ENCODE measurements at places on chromosomes 2 and 18.

DNA sequence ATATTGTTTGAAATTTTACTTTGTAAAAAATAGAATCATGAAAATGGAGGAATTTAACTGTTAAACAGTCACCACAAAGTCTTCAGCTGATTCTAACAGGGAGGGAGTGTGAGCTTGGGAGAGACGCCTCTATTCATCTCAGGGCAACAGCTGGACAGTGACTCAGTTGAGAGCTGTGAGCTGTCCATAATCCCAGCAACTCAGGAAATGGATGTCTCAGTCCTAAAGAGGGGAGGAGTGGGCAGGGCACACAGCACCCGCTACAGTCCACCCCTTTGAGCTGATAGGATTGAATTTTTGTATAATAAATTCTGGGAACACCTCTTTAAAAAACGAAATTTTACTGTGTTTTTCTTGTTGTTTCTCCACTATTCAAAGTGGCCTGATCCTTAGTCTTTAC, 255.1 kb upstream of the THUMPD2 start:
- DNase-seq = no peak

DNA sequence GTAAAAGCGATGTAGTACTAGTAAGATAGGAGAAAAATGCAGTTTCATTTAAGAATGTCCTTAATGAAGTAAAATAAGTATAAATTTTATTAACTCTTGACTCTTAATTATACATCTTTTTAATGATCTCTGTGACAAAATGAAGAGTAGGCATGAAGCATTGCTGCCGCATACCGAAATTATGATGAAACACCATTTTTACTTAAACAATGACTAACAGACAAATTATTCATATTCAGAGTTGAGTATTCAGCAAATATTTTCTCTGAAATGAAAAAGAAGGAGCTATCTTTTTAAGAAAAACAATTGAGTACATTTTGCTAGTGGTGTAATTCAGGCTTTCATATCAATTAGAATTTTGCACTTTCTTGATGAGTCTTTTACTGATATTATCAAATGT, 150.6 kb upstream of the DOCK10 start:
- no peak for DNase-seq

DNA sequence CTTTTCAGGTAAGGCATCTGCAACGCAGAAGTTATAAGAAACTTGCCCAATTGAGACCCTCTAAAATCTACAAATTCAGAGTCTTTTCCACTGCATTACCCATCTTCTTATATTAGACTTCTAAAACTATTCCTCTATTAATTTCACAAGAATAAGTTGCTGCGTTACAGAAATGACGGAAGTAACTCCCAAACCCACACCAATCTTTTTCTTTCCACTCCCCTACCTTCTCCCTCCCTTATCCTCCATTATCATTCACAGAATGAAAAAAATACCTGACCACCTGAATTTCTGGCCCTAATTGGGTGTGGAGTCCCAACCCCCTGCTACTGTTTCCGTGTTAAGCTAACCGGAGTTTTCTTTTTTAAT, 689 bp downstream of the RPRD1A start:
- DNase-seq = no peak

- DNase-seq = no peak
Observed at GRCh38 chr2:119649364-119649917, 29.6 kb upstream of the TMEM177 start.

DNA sequence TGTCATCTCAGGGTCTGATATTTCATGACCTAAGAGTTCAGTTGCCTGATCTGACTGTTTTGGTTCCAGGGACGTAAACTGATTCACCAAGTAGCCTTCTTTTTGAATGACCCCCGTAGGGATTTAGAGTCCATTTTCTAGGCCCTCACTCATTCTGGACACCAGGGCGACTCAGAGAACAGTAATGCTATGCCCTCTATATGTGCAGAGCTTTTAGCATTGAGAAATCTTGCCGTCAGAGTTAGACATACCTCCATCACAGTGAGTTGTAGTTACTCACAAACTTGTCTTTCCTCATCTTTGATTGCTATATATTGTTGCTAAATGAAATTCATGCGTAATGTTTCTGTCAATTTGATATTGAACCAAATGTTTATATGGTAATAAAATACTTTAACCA, 92.3 kb downstream of the OSBPL6 start:
- DNase-seq = no peak

DNA sequence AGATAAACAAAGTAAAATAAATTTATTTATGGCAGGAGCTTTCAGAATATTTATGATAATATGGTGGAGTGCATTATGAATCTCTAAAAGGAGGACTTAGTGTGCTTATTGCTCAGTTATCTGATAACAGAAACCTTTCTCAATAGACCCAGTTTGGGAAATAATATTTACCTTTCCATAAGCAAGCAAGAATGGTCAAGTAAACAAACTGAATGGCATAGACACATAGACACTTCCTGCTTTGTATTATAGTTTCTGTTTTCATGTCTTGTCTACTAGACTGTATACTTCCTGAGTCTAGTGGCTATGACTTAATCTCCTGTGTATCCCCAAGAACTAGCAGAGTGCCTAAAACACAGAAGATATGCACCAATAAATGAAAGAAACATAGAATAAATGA, 87.8 kb downstream of the UPP2 start:
- no peak for DNase-seq

GRCh38 chr2:129050101-129050500, 731.4 kb upstream of the HS6ST1 start:
- no peak for DNase-seq

- DNase-seq = no peak
Observed at GRCh38 chr2:217302856-217303255, 443.0 kb upstream of the TNP1 start.

DNA sequence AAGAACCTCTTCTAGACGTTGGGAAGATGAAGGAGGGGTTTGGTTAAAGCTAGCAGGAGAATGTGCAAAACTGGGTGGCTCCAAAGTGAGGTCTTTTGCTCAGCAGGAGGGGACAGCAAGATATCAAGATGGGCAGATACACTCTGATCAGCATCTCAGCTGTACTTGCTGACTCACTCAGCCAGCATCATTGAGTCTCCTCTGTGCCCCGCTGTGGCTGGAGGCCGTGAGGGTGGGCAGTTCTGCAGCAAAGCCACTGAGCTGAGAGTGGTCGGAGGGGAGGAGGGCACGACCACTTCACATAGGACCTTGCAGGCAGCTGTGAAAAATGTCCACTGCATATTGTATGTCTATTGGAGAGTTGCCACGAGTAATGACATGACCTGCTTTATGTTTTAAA, 152.0 kb downstream of the CAPN13 start:
- DNase-seq = no peak

DNA sequence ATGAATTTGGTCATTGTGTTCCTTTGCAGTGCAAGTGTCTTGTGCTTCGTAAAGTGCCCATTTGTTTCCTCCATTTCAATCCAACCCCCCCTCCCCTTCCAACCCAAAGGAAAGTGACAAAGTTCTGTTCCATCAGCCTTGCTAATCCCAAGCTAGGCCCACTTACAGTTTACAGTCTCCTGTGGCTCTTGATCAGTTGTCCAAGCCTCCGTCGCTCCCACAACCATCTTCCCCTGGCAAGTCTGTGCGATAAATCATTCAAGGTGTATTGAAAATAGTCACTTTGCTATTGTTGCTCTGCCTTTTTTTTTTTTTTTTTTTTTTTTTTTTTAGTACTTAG, 6.5 kb downstream of the POU3F3 start:
- DNase-seq = no peak

DNA sequence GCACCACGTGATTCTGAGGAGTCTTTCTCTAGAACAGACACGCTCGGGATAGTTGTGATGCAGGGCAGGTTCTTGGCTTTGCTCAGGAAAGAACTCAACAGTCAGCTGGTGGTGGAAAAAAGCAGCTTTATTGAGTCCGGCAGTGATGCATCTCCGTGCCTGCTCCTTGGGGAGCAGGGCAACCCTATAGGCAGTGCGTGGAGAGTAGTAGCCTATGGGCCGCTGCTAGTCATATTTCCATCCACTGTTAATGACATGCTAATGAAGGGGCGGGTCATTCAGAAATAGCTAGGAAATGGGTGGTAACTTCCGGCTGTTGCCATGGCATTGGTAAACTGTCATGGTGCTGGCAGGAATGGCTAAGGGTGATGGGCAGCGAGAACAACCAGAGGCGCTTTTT, 11.6 kb upstream of the ACKR3 start:
- DNase-seq = no peak

DNA sequence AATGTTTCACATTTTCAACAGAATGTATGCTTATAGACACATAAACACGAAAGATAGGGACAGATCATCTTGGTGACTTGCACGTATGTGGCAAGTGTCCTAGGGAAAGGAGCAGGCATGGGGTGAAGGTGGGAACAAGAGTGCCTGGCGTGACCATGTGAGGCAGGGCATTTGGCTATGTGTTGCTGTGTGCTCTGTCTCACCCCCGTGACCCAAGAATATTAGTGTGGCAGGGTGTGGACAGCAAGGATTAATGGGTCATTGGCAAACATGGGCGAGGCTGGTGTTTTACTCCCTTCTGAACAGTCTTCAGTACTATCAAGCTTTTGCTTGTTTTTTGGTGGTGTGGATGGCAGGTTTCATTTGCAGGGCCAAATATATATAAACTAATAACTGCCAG, 1.3 kb upstream of the VWA3B start:
- no peak for DNase-seq

- no peak for DNase-seq
Observed at GRCh38 chr18:34529358-34530335, 180.5 kb upstream of the DTNA start.

- no peak for DNase-seq
Observed at GRCh38 chr2:132517386-132517785, 100.8 kb downstream of the GPR39 start.

DNA sequence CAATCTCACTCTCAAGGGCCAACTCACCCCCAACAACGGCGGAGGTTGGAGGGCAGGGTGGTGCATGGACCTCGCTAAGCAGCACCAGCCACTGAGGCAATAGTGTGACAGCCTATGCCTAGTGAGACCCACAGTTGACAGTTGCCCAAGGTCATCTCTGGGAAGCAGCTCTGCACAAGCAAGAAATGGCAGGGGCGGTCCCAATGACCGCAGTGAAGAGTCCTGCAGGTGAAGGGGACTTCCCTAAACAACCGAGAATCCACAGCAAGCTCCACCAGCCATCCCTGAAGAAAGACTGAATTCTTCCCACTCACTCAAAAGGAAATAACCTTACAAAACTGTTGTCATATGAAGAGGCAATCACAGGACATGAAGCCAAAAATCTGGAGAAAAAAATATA, 313.4 kb upstream of the ID2 start:
- DNase-seq = no peak

- DNase-seq = no peak
Observed at GRCh38 chr2:227360351-227360750, 18.8 kb downstream of the TM4SF20 start.

- DNase-seq = no peak
Observed at GRCh38 chr2:103327386-103327785, 565.6 kb downstream of the TMEM182 start.

DNA sequence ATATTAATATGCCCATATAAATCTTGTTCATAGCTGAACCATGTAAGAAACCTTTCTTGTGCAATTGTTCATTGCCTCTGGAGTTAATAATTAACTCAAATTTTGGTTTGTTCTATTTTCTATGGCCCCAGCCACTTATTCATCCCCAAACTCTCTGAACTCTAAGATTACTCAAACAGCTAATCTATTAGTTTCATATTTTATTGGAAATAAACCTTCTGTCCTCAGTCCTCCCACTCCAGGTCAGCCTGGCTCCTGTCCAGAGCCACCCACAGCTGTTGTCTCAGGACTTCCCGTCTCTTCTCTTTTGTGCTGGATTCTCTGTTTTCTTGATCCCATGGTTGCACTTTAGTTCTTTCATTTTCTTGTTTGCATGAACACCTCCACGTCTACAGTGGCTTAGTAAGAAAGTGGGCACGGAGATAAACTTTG, 4.4 kb upstream of the RNF103 start:
- no peak for DNase-seq

GRCh38 chr18:36499938-36500337, 202.4 kb downstream of the FHOD3 start:
- no peak for DNase-seq

- no peak for DNase-seq
Observed at GRCh38 chr2:66688951-66689350, 254.0 kb downstream of the MEIS1 start.

DNA sequence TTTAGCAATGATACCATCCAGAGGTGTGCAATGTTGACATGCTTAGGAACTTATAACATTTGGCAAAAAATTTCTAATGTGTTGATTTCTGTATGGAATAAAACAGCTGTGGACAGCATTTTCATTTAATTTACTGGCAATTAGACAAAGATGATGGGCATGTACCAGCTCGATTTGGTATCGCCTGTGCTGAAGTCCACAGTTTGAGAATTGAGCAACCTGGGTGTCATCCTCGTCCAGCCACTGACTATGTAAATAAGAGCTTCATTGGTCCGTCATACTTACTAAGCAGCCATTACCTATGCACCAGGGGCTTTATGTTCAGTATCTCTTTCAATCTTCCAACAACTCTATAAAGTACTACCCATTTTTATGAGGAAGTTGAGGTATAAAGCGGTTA, 24.6 kb upstream of the ACAA2 start:
- DNase-seq = no peak

DNA sequence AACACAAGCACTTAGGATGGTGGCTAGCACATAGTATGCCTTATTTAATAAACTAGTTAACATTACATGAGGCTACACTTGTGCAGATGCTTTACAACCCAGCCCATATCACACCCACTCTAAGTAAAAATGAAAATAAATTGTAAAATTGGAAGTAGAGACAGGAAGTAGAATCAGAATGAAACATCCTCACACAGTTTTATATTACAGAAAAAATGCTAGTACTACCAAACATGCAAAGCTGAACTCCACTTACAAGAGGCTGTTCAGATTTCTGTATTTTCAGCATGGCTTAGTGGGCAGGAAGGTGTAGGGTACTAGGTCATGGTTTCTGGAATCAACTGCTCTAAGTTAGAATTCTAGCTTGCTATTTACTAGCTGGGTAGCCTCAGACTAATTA, 18.2 kb upstream of the CRIM1 start:
- no peak for DNase-seq

- DNase-seq = no peak
Observed at GRCh38 chr18:11112286-11112685, 37.1 kb downstream of the PIEZO2 start.

- no peak for DNase-seq
Observed at GRCh38 chr2:70549064-70549710, 4.4 kb downstream of the TGFA start.

DNA sequence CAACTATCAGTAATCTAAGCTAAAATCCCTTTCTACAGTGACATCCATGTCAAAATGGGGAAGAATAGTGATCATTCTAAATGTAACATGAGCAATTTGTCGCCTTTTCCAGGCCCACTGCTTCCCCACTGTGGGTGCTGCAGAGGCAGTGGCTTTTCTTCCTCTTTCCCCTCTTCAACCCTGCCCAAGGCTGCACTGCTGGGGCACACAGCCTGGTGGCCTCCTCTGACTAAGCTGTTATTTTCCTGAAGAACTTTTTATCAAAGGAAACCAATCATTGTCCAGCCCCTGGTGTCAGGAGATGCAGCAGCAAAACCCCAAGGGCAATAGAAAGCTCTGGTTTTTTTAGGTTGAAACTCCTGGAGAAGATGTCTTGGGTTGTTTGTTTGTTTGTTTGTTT, 117.6 kb upstream of the KLF7 start:
- DNase-seq = peak; percentile 20

GRCh38 chr2:109611467-109612095, 2.2 kb downstream of the SEPTIN10 start:
- DNase-seq = no peak

All from NCI-H2227 treated with DMSO at 0.1 percent for 48 hours (cell line).